ENCODE measurements at places on chromosomes 5 and 9.
A peak's percentile ranks its signal among the peaks of the same experiment; 100 is the strongest.

DNA sequence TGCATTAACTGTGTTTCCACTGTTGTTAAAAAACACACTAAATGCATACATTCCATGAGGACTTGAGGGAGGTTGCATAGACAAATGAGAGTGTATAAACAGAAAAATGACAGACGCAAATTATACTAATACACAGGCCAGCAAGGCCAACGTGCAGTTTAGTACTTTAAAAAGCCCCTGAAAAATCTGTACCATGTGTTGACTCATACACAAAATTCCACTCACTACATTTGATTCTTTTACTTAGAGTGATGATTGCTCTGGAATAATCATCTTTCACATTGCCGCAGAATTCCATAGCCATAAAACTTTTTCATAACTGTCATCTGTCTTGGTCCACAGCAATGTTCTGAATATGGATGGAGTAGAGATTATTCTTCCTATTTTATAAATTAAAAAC, 215.7 kb downstream of the FAM114A2 start:
- DNase-seq: no peak

GRCh38 chr5:112419164-112419985, at the start of gene EPB41L4A:
TSS of gene EPB41L4A (minus strand) at chr5:112419277. CDS start at chr5:112419039, 238 bp downstream.
- DNase-seq: no peak

DNA sequence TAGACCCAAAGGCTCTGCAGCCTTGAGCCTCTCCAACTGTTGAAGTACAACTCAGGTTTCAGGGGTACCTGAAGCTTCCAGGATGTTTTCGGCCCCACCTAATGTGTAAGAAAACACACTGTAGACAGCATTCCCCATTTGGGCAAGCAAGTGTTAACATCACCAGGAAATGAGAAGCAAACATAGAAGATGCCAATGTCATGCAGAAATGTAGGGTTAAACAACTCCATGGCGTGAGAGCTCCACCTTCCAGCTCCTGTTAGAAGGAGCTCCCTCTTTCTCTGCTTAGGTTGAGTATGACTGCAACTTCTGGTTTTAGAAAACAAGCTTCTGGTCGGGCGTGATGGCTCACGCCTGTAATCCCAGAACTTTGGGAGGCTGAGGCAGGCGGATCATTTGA, 31.0 kb upstream of the DENND1A start:
- no peak for DNase-seq

DNA sequence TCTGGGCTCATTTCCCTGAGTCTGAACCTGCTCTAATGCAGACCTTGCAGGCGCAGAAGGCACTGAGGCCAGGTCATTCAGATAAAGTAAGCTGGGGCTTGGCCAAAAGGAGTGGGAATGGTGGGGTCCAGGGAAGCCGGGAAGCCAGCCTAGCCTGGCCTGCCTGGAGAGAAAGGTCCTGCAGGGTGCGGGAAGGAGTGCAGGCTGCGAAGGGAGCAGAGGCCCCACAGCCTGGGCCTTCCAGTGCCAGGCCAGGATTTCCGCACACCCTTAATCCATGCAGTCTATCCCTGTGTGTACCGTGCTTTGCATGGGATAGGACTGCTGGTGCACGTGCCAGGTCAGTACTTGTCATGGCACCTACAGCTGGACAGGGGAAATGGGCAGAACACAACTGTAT, 3.6 kb upstream of the STING1 start:
- DNase-seq: no peak

GRCh38 chr5:142748568-142749249, 21.5 kb upstream of the ARHGAP26 start:
- peak; percentile 61 for DNase-seq

- no peak for DNase-seq
Observed at GRCh38 chr5:154593071-154593470, 115.0 kb upstream of the HAND1 start.

GRCh38 chr9:125881042-125881441, 133.9 kb downstream of the PBX3 start:
- no peak for DNase-seq

DNA sequence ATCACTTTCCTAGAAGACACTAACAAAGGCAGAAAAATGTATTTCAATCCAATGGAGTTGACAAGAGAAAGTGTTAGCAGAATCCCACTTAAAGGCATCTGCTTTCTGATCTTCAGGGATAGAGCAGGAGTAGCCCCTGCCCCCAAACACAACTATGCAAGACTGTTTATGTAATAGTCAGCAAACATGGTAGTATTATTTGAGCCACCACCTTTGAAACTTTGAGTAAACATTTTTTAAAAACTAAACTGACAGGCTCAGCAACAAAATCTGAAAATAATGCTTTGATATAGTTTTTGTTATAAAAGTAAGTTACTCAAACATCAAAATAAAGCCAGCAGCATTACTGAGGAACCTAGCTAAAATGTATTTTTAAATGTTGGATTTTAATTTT, 4.8 kb downstream of the ELL2 start:
- DNase-seq: no peak

GRCh38 chr9:122090287-122090883, 2.7 kb downstream of the TTLL11 start:
- no peak for DNase-seq
